Fibroblast of skin of left quadriceps (primary cell): ENCODE measurements at places on chromosomes 11 and 22.

GRCh38 chr22:46561435-46561905 lies 24.1 kb upstream of the CELSR1 start:
- DNase-seq, result no peak

DNA sequence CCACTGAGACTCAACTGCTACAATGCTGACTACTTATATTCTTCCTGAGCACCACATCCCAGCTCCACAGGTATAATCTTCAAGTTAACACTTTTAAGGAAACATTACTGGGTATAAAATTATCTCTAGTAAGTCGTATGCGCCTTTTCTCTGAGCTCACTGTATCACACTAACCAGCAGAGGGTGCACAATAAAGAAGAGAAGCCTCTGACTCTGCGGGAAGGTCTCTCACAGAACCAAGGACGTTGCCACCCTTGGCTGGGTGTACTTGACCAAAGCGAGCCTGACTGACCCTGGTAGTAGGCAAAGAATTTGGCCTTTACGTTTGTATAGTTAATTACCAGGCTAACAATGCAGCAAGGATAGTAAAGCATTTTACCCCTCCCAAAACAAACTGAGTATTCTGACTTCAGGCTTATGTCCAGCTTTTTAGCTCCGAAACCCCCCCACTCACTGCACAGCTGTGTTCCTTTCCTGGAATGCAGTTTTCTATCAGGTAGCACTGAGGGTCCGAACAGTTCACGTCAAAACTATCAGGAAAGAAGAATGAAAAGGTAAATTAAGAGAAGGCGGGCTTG lies at the start of gene BTBD18:
Gene BTBD18, minus strand, starts transcription at position 144 of the 578 bp plus-strand sequence. CDS start 631 bp downstream, outside the sequence.
- DNase-seq, result no peak

- DNase-seq, result no peak
These were observed 428.5 kb downstream of the METTL15 start for GRCh38 chr11:28536504-28537267.

GRCh38 chr22:49489821-49490220 lies 337.9 kb downstream of the BRD1 start:
- DNase-seq, result no peak

GRCh38 chr11:131465746-131466145 lies 95.3 kb downstream of the NTM start:
- no peak for DNase-seq

DNA sequence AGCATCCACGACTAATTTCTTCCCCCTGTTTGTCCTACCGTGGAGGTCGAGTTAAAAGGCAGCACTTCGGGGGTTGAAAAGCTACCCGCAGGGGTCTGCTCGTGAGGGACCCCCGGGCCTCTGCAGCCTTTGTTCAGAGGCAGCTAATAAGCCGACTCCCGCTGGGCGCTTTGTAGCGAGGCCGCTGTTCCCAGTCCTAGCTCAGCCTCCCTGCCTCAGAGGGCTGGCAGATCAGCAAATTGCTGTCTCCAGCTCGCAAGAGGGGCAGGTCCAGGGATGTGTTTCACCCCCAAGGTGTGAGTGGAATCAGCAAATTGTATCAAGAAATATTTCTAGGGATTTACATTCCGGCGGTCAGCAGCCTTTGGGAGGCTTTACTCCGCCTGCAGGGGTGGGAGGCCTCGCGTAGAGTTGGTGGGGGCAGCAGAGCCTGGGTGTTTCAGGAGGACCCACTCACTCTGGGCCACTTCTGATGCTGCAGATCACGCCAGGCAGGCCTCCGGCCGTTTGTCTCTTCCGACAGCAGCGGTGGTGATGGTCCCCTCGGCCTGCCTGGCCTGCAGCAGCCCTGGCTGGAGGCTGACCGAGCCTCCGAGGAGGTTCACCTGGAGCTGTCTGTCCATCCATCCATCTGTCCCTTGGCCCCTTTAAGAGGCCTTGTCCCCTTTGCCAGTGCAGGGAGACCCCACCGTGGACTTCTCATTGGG lies 21.6 kb upstream of the KCNQ1OT1 start:
- no peak for DNase-seq

DNA sequence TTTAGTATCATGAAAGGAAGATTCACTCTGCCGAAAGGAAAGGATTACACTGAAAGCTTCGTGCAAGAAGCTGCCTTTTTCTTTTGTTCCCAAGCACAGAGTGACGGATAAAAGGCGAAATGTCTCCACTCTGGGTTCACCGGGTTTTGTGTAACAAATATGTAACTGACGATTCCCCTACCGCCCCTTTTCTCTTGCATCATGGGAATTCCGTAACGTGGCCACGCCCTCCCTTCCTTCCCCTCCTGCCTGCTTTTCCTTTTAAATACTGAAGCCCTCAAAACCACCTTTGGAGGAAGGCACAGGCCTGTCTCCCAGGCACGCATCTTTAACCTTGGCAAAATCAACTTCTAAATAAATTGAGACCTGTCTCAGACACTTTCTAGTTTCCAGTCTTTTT lies 16.4 kb upstream of the TESMIN start:
- no peak for DNase-seq

- no peak for DNase-seq
These were observed 5.4 kb downstream of the MTFP1 start for GRCh38 chr22:30430933-30431332.

DNA sequence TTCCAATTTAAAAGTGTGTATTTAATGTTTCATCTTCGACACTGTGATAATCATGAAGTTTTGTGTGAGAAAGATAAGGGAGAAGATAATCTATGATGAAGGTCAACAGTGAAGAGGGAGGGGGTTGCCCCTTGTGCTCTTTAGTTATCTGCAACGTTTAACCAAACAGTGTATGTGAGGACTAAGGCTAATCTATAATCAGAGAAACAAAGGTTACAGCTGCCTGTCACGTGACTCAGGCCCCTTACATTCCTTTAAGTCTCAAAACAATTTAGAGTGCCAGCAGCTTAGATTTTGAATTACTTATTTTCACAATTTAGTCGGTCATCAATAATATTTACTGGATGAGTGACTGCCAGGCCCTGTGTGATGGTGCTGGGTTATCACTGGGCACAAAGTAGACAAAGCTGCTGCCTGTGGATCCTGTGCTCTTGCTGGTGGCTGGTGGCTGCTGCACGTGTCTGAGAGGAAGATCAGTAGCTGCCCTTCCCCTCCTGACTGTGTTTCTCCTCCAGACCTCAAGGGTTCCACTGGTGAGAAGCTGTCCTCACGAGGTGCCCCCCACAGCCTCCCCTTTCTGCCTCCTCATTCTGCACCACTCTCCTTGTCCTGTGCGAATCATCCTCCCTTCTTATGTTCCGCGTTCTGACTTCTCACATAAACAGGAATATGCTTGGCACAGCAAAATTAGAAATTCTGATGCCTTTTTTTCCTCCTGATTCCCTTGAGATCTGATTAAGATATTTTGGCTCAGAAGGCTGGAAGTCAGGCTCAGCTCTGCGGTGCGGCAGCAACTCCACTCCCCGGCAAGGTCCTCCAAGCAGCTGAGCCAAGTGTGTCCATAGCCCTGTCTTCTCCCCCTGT lies 331.1 kb upstream of the B3GAT1 start:
- DNase-seq, result no peak
